ENCODE measurements at places on chromosomes 1 and 21.

DNA sequence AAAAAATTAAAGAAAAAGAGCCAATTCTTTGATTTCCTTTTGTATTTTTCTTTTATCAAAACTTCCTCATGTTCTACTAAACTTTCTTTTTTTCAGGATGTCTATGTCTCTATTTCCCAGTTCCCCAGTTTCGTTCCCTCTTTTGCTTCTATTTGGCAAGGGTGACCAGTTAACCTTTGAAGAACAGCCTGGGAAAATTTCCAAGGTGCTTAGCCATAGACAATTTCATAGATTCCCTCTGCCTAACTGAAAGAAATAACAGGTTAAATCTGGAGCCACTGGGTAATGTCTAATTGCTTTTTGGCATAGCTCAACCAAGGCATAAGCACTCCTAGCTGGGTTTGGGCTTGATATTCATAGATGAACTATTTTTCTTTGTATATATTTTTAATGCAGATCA is 272.3 kb downstream of the ADGRL2 start:
- no peak for DNase-seq

GRCh38 chr21:41653954-41654491 is 112.8 kb downstream of the RIPK4 start:
- DNase-seq, result no peak

DNA sequence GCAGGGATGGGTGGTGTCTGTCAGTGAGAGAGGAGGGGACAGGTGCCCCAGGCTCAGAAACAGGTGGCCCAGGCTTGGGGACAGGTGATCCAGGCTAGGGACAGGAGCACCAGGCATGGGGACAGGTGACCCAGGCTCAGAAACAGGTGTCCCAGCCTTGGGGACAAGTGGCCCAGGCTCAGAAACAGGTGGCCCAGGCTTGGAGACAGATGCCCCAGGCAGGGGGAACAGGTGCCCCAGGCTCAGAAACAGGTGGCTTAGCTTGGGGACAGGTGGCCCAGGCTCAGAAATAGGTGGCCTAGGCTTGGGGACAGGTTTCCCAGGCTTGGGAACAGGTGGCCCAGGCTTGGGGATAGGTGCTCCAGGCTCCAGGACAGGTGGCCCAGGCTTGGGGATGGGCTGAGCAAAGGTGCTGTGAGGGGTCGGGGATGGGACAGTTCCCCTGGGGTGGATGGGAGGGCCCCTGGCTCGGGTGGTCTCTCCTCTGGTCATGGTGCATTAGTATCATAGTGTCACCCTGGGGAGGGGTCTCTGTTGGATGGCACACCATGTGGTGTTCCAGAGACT is 87.7 kb upstream of the C1orf174 start:
- no peak for DNase-seq

DNA sequence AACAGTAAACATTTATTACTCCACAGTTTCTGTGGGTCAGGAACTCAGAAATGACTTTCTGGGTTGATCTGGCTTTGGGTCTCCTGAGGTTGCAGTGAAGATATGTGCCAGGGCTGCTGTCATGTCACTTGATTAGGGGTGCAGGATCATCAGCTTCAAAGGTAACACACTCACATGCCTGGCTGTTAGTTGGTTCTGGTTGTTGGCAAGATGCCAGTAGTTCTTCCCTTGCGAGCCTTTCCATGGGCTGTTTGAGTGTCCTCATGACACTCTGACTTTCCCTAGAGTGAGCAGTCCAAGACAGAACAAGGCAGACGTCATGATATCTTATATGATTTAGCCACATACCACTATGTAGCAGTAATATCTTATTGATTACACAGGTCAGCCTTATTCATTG is 1.8 kb downstream of the SWT1 start:
- DNase-seq, result no peak

DNA sequence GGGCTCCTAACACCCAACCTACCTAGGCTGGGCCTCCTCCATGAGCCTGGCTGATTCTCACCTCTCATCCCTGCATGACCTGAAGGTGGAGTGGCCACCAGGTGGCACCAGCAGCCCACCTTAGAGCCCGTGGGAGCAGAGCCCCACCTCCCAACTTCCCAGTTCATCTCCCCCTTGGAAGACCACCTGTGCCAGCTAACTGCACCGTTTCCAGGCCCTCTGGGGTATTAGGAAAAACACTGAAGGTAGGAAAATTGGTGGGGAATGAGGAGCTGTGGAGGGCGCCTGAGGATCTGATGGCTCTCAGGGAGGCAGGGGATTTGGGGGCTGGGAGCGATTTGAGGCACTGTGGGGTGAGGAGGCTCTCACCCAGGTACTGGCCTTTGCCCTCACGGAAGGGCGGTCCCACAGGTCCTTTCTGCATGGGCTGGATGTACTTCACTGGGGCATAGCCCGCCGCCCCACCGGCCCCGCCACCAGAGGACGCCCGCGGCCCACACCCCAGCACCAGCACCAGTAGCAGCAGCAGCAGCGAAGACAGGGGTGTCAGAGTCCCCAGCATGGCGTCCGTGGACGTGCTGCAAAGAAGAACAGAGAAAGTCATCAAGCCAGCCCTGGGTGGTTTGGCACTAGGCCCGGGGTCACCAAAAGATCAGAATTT is 11.1 kb downstream of the ADPRS start:
- DNase-seq, result peak; percentile 7

- DNase-seq, result no peak
Measured at GRCh38 chr1:225962440-225962975, 21.5 kb upstream of the LEFTY2 start.

GRCh38 chr1:45643978-45644377 is 20.1 kb upstream of the CCDC17 start:
- no peak for DNase-seq

DNA sequence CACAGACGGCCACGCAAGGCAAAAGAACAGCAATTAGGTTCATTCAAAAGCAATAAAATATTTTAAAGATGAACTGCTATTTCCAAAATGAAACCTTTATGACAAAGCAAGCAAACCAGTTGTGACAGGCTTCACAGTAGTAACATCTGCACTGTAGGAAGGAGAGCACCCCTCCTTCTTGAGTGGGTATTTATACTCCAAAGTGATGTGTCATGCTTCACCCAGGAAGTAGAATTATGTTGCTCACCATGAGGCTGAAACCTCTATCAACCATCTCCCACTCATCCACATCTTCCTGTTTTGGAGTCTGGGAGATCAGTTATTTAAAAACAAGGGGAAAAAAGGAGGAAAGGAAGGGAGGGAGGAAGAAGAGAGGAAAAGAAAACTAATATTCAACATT is 885 bp downstream of the OR2T10 start:
- no peak for DNase-seq

- peak; percentile 73 for DNase-seq
Measured at GRCh38 chr1:36913484-36914060, 120.7 kb downstream of the GRIK3 start.

GRCh38 chr21:33870768-33871167 is 44.8 kb downstream of the ATP5PO start:
- DNase-seq, result no peak

DNA sequence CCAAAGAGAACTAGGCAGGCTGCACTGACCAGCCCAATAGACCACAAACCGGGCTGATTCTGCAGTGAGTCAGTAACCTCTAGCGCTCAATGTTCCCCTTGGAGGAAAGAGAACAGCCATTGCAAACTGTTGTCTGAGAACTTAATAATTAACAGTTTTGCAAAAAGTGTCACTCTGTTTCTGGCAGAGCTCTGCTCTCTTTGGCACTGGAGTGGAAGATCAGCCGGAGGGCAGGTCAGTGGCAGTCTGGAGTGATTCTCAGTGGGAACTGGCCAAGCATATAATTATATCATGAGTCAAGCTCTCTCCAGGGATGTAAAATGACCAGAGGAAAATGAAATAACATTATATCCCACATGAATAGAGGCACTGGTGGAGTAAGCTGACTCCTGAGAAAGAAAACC is 238.3 kb downstream of the HLX start:
- no peak for DNase-seq

DNA sequence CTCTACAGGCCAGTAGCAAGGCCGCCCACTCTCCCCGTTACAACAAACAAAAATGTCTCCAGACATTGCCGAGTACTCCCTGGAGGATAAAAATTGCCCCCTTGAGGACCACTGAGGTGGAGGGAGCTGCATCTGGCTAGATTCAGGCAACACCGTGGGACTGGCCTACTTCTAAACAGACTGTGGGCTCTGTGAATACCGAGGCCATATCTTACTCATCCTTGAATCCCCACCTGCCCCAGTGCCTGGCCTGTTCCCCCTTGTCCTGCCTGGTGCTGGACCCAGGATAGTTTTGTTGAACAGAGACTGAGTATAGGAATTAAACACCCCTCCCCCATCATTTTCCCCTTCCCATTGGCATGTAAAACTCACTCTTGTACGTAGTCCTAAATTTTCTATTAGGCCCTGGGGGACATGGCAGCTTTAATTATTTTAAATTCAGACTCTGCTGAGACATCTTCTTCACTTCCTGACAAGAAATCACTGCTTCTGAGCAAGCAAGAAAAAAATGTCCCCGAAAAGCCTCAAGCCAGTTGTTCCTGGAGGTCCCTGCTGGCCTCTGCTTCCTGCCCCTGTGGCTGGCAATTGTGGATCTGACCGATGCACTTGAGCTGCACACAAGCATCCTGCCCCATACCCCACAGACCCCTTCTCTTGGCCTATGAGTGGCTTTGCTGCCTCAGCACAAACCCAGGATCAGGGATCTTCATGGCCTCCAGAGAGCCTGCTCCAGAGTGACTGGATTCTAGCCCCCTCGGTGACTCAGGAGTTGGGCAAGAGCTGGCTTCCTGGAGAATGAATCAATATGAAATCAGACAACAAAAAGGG is 111.0 kb downstream of the ACTL8 start:
- DNase-seq, result no peak

GRCh38 chr1:182035097-182035770 is 26.3 kb downstream of the ZNF648 start:
- DNase-seq, result no peak

- no peak for DNase-seq
Measured at GRCh38 chr1:200762089-200762488, 23.4 kb downstream of the CAMSAP2 start.

GRCh38 chr1:105686026-105686425 is 1370.4 kb upstream of the PRMT6 start:
- no peak for DNase-seq

GRCh38 chr1:158148468-158148867 is 32.2 kb upstream of the CD1D start:
- no peak for DNase-seq

- DNase-seq, result no peak
Measured at GRCh38 chr1:54178296-54179070, 21.3 kb downstream of the CYB5RL start.

DNA sequence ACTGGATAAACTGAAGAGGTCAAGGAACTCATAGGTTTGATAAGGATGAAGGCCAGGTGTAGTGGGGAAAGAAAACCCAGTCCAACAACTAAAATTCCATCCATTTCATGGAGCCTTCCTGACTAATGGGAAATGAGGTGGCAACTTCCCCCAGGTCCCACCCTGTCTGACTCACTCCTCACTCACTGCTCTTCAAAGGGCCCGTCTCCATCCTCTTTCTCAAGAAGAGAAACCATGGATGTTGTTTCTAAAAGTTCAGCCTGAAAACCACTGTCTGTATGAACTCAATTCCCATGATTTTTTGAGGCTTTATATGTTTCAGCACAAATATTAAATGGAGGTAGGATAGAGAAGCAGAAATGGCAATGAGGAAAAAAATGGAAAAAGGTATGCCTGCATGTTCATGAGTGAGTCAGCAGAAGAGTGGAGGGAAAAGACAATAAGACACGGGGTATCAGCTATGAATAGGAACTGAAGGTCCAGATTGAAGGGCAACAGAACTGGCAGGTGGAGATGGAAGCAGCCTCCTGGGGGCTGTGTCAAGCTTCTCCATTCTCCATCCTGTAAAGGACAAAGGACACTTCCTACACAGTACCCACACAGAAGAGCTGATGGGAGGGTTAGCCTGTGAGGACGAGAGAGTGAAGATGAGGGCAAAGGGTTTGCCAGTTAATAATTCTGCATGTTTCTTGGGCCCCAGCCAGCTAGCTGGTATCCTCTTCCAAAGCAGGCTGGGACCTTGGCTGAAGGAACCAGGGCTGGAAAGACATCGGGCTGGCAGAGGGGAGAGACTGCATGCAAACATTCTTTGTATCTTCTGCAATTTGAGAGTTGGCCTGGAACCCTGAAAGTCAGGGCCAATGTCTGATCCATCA is 5.5 kb upstream of the ELOVL1 start:
- no peak for DNase-seq

DNA sequence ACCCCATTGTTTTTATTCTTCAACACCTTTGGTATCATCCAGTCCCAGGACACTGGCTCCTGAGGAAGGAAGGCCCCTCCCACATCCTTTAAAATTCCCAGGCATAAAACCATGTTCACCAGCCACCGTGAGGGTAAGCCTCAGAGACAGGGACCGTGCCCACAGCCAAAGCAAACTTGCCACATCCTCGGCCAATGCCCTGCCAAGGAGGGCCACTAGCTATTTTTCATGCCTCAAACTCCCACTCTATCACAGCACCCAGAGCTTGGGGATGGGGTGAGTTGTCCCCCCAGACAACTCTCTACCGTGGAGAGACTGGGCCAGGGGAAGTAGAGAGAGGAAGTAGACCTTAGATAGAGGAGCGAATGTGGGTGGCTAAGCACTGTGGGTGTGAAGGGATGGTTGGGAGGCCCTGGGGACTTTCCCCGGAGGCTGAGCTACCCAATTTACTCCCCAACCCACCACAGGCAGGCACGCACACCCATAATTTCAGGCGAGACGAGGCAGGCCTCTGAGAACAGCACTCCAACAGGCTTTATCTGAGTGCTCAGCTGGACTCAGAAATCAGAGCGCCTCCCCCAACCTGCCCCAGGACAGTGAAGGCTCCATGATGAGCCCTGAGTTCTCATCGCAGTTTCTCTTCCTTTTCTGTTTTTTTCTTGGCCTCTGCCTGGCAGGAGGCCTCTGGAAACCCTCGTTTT is 15.9 kb upstream of the BTG2 start:
- DNase-seq, result no peak

GRCh38 chr1:205689479-205689878 is 9.2 kb upstream of the SLC45A3 start:
- no peak for DNase-seq

All from NCI-H748 treated with DMSO at 0.1 percent for 48 hours (cell line).